Iris pigment epithelial cell (primary cell): ENCODE measurements at places on chromosomes 11 and 22.

- DNase-seq = peak; percentile 83
Measured at GRCh38 chr11:30741039-30741550, 154.9 kb upstream of the MPPED2 start.

- no peak for DNase-seq
Measured at GRCh38 chr11:22456993-22457762, 119.0 kb downstream of the SLC17A6 start.

DNA sequence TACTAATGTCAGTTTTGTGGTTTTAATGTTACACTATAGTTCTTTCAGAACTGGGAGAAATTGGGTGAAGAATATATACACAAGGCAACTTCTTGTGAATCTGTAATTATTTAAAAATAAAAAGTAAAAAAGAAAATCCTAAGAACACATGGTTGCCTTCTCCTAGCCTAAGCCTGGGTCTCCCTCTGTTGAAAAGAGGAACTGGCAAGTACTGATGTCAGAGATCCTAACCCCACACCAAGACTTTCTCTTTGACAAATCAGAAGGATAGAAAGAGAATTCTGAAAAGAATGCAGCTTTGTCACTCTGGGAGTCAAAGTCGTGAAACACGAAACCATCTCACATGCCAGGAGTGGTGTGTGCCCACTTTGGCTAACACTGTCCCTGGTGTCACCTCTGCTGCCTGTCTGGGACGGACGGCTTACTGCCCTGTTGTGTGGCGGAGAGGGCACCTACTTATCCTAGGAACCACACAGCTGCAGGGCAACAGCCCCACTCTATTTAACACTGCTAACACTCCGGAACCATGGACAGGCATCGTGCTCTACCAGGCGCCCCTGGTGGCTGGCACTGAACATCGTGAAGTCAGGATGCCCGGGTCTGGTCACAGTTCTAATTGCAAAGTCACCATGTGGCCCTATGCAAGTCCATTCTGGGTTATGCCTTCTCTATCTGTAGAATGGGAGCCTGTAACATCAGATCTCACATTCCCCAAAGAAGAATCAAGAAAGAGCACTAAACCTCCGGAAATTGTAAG, 108.7 kb upstream of the CD82 start:
- no peak for DNase-seq

- DNase-seq = peak; percentile 74
Measured at GRCh38 chr11:123429336-123429735, 733 bp upstream of the GRAMD1B start.

GRCh38 chr11:119125821-119126220, 4.4 kb downstream of the HINFP start:
- no peak for DNase-seq

- no peak for DNase-seq
Measured at GRCh38 chr22:17974703-17975372, 49.5 kb downstream of the MICAL3 start.
